ENCODE measurements at places on chromosomes 4 and X.

DNA sequence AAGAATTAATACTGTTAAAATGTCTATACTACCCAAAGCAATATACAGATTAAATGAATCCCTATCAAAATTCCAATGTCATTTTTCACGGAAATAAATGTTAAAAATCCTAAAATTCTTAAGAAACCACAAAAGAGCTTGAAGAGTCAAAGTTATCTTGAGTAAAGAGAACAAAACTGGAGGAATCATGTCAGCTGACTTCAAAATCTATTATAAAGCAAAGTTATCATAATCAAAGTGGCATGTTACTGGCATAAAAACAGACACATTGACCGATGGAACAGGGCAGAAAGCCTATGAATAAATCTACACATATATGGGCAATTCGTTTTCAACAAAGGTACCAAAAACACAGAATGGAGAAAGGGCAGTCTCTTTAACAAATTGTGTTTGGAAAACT is 579.0 kb downstream of the INPP4B start:
- DNase-seq: no peak

DNA sequence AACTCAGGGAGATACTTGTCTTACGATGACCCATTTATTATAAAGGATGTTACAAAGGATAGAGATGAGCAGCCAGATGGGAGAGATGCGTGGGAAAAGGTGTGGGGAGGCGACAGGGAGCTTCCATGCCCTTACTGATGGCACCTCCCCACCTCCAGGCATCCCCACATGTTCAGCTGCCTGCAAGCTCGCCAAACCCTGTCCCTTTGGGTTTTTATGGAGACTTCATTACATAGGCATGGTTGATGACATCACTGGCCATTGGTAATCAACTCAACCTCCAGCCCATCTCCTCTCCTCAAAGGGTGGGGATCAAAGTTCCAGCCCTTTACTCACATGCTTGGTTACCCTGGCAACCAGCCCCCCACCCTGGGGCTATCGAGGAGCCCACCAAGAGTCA is 29.4 kb upstream of the SLC2A9 start:
- DNase-seq: no peak

- DNase-seq: no peak
Observed at GRCh38 chr4:83192634-83193033, 78.1 kb upstream of the PLAC8 start.

- DNase-seq: no peak
Observed at GRCh38 chr4:108270466-108271450, 102.0 kb upstream of the LEF1 start.

DNA sequence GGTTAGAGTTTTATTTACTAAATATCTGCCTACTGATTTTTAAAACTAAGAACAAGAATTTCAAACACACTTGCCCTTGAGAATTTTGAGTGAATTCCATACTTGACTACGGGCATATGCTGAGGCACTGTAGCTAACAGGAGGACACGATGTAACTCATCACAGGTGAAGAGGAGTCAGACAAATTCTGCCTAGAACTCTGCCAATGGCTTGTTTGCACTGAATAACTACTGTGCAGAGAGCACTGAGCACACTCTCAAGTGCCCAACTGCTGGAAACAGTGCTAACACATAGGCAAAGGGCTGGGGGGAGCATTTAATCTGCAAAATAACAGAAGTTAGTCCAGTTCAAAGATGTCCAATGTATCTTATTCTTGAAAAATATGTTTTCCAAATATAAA is 104.4 kb downstream of the WDFY3 start:
- no peak for DNase-seq

DNA sequence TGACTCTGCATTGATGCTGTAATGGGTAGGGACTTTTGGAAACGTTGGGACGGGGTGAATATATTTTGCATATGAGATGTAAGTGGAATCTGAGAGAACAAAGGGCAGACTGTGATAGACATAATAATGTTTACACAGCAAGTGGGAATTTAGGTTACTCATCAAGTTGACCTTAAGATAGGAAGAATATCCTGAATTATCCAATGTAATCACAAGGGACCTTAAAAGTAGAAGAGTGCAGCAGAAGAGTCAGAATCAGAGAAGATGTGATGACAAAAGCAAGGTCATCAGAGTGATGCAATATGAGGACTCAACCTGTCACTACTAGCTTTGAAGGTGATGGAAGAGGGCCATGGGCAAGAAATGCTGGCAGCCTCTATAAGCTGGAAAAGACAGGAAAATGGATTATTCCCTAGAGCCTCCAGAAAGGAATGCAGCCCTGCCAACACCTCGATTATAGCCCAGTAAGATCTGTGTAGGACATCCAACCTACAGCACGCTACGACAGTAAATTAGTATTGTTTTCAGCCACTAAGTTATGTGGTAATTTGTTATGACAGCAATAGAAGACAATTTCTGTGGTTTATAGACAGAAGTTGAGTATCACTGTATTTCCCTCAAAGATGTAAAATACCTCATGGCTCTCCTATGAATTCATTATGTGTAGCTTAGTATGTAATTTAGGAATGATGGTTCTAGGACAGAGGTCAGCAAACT is 26.4 kb downstream of the MORC4 start:
- no peak for DNase-seq

- peak; percentile 28 for DNase-seq
Observed at GRCh38 chrX:155262970-155263754, 1.1 kb downstream of the RAB39B start.
